NCI-H1694 (cell line): ENCODE measurements at places on chromosomes 1 and 21.

GRCh38 chr1:156467906-156468305 lies 32.7 kb downstream of the MEF2D start:
- DNase-seq: no peak

DNA sequence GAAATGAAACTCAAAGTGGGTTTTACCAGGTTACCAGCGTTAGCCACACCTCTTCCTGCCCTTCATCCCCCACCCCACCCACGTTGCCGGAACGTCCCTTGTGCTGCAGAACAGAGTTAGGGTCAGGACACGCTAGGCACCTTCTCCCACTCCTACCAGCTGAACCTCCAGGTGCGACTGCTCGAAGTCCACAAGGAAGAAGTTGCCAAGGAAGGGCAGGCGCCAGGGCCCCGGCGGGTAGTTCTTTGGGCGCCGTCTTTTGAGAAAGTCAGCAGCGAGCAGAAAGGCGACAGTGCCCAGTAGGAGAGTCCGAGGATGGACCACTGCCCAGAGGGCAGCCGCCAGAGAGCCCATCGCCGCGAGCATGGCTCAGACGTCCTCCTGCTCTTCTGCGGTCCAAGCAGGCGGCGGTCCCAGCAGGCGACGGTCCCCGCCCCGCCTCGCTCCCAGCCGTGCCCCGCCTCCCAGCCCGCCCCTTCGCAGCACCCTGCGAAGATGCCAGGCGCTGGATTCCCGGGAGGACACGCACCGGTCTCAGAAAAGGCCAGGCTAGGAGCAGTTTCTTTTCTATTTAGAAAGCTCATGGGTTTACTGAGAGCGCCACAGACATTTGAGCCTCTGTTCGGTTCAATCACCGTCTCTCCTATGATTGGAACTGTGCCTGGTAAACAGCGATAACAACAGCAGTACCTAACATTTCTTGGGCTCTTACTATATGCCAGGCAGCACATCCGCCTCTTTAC lies at the start of gene CYP2J2:
CYP2J2 (minus strand) TSS at position 393 of the 743 bp plus-strand sequence; CDS start at position 366, 27 bp downstream.
- DNase-seq: peak; percentile 32

DNA sequence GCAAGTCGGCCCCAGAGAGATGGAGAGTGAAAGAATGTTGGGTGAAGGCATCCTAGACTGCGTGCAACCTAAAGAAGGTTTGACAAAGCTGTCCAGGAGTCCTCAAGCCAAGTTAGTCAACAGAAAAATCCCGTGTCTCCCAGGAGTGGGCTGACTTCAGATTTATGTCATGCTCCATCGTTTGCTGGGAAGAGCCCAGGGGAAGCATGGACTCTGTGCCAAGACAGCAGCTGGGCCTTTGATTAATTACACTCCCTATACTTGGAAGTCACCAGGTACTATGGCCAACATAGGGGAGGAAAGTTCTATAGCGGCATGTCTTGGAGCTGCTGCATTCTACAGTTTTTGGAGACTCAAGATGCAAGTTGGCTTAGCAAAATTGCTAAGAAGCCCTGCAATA lies 247.4 kb downstream of the KAZN start:
- peak; percentile 35 for DNase-seq

- DNase-seq: no peak
These were observed 72.1 kb downstream of the LMX1A start for GRCh38 chr1:165284454-165284853.

DNA sequence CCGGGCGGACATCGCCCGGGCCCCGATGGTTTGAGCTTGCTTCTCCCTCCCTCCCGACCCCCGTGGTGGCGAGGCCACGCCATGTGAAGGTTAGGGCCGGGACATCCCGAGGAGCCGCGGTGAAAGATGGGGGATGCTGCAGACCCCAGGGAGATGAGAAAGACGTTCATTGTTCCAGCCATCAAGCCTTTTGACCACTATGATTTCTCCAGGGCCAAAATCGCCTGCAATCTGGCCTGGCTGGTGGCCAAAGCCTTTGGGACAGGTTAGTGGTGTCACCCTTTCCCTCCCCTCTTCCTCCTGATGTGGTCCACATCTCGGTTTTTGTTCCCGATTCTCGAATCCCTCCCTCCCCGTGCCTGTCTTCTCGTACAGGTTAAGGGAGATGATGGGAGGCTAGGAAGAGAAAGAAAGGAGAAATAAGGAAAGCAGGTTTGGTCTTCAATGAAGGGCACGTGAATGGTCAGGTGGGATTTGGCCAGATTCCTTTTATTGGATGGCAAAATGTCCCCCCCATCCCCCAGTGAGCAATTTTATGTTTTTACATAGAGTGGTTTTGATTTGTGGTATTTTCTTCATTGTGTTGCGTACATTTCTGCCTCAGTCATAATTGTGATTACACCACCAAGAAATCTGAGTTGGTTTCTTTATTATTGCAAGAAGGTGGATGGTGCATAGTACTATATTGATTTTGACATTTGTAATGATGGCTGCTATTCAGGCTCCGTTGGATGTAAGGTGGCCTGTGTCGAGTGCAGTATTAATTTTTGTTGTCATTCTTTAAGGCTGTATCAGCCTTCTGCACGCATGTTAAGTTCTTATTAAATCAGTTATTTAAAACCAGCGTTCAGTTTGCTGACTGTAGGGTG lies 1.2 kb downstream of the CAMSAP2 start:
- no peak for DNase-seq

DNA sequence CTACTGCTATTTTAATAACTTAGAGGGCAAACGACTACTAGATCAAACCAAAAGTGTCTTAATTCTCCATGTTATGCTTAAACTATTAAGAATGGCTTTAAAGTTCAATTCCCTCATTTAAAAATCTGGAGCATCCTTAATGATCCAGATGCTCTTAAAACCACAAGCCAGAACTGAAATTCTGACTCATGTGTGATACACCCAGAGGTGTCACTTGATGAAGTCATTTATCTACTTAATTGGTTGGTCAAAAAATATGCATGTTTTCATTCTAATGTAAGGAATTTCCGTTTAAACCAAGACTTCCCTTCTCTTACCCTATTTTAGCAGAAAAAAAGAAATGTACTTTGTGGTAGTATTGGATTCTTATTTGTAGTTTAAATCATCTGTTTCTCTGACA lies 1261.2 kb upstream of the B3GALT2 start:
- no peak for DNase-seq

GRCh38 chr1:77652268-77652667 lies 30.2 kb downstream of the ZZZ3 start:
- no peak for DNase-seq

DNA sequence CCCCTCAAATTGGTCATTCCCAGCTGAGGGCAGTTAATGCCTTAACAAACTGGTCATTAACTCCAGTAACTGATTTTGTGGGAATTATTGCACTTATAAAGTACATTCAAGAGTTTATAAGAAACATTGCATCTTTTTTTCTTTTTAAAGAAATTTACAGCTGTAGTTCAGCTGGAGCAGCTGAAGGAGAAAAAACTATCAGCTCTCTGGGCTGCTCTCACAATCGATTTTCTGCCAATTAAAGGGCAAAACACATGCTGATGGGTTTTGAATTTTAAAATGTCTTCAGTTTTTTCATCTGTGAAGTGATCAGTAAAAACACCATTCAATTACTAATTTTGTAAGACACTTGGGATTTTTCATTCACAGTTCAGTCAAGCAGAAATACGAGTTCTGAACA lies 74.7 kb downstream of the KIFAP3 start:
- DNase-seq: no peak

DNA sequence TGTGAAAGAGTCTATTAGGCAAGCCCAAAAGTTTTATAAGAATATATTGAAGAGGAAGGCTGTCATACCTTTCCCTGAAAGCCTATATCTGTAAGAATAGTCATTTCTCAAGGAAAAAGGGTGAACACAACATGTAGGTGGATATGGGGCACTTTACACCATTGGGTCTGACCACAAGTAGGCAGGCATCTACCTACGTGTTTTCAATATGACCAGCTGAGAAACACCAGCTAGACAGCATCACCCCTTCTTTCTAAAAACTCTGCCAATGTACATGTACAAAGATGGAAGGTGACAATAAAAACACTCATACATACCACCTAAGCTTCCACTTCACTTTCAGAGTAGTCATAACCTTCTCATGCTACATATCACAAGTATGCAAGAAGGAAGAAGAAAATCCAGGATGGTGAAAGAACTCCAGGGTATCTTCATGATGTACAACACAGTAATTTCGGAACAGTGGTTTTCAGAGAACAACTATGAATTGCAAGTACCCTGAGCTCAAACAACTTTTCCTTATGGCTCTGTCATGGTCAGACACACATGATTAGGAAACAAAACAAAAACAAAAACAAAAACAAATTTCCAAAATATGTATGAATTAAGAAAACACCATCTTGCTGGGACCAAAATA lies 98.5 kb upstream of the ADGRL2 start:
- no peak for DNase-seq

DNA sequence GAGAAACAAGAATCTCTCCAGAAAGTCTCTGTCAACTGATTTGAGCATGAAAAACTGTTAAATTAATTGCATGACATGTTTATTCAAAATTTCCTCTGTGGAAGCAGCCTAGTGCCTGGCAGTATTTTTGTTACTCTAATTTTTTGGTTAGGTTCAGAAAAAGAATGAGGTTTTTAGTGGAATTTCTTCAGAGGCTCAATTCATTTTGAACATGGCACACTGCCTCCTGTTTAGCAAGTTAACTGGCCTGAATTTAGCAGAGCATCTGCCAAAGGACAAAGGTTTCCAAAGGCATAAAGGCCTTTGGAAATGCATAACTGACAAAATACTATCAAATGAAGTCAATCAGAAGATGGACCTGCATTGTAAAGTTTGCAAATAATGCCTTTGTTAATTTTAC lies 1326.5 kb downstream of the PLA2G4A start:
- DNase-seq: no peak

DNA sequence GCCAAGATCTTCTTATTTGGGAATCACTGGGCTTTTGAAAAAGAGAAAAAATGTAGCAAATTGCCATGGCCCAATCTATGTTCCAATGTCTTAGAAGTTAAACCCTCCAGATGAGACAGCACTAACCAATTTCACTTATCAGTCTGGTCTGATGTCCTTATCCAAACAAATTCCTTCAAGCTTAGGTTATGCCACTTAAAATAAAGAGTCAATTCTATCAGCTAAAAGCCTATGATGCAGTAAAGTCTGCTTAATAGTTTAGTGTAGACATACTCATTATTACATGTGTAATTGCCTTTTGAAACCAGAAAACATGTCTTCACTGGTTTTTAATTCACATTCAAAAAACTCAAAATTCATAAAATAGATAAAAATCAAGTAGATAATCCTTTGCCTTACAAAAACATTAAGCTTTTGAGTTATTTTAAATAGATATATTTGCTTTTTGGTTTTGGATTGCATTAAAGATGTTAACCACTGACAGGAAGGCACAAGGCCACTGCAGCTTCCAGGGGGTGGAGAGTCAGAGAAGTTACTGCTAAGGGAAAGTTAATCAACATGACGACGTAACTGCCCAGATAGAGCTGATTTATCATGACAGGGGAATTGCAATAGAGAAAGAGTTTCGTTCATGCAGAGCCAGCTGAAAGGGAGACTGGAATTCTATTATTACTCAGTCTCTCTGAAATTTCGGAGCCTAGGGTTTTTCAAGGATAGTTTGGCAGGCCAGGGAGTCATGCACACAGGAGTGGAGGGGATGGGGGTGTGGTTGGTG lies 106.1 kb downstream of the MAP3K21 start:
- DNase-seq: no peak

DNA sequence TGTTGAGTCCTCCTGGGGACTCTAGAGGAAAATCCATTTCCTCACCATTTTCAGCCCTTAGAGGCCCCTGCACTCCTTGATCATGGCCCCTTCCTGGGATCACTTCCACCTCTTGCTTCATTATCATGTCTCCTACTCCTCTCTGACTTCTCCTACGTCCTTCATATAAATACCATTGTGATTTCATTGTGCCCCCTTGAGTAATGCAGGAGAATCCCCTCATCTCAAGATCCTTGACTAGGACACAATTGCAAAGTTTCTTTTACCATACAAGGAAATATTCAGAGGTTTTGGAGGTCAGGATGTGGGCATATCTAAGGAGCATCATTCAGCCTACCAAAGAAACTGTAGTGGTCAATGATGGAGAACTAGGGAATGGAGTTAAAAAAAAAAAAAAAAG lies 8.8 kb upstream of the GBP6 start:
- no peak for DNase-seq

- no peak for DNase-seq
These were observed 21.3 kb upstream of the MAPKAPK2 start for GRCh38 chr1:206663362-206663761.

GRCh38 chr1:1374589-1374928 lies 448 bp downstream of the AURKAIP1 start:
- no peak for DNase-seq

- no peak for DNase-seq
These were observed 1042.6 kb downstream of the PLA2G4A start for GRCh38 chr1:187871177-187871845.

DNA sequence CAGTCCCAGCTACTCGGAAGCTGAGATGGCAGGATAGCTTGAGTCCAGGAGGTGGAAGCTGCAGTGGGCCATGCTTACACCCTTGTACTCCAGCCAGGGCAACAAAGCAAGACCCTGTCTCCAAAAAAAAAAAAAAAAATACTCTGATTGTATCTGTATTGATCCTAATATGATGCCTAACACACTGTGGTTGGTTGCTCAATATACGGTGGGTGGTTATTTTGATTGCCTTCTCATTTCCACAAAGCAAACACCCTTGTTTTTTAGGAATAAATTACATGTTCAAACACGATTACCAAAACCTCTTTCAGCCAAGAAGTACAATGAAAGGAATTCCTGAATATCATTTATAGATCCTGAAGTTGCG lies 3.4 kb downstream of the EGLN1 start:
- DNase-seq: no peak

DNA sequence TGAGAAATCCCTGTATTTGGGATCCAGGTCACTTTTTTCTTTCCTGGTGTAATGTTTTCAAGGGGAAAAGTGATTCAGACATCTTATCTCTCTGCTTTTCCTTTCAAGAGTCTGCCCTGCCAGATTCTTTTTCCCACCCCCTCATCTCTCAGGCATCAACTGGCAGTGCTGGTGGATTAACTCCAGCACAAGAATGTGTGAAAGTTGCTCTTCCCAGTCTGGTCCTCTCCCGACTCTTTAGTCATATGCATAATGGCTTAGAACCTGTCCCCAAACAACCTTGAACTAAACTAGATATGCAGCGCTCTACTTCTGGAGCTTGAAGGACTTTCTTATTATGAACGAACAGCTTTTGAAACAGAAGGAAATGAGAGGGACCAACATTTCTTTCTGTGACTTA lies 88.5 kb downstream of the SLC44A5 start:
- DNase-seq: no peak

DNA sequence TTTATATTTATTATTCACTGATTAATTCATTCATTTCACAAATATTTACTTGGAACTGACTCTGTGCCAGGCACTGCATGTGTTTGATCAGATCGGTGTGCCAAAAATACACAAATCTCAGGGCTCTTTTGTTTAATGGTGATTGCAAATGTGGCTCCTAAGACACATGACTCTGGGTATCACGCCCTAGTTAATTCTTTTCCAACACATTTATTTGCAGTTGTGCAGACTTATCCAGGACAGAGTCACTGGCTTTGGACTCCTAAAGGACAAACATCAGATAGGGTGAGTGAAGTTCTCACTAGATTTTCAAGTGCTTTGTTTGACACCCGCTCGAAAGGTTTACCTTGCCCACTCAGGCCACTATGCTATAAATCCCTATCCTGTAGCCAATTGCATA lies 335.5 kb downstream of the BARHL2 start:
- DNase-seq: no peak

GRCh38 chr1:114112775-114113174 lies 40.9 kb downstream of the SYT6 start:
- no peak for DNase-seq

GRCh38 chr1:113141650-113142473 lies 68.9 kb downstream of the LRIG2 start:
- DNase-seq: no peak

- DNase-seq: peak; percentile 69
These were observed 27.8 kb upstream of the SUMO3 start for GRCh38 chr21:44845418-44846223.
